ENCODE measurements at places on chromosomes 12 and 14.
A peak's percentile ranks its signal among the peaks of the same experiment; 100 is the strongest.

GRCh38 chr12:45130881-45131281, 80.0 kb upstream of the DBX2 start:
- DNase-seq, result peak; percentile 59

GRCh38 chr14:23052671-23053070, 4.6 kb downstream of the CDH24 start:
- no peak for DNase-seq

DNA sequence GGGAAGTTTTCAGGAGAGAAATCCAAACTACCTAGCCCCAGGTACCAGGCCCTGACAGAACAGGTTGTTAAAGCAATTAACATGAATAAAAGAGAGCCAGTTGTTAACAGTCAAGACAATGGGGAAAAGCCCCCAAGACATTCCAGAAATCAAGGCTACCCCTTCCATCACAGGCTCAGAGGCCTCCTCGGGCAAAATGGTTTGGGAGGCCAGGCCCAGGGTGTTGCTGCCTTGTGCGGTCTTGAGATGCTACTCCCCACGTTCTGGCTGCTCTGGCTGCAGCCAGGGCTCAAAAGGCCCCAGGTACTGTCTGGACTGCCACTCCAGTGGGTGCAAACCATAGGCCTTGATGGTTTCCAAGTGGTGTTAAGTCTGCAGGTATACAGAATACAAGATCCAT, 7.0 kb downstream of the CRY1 start:
- DNase-seq, result no peak

GRCh38 chr12:11228296-11228879, 41.1 kb downstream of the PRB3 start:
- peak; percentile 42 for DNase-seq

DNA sequence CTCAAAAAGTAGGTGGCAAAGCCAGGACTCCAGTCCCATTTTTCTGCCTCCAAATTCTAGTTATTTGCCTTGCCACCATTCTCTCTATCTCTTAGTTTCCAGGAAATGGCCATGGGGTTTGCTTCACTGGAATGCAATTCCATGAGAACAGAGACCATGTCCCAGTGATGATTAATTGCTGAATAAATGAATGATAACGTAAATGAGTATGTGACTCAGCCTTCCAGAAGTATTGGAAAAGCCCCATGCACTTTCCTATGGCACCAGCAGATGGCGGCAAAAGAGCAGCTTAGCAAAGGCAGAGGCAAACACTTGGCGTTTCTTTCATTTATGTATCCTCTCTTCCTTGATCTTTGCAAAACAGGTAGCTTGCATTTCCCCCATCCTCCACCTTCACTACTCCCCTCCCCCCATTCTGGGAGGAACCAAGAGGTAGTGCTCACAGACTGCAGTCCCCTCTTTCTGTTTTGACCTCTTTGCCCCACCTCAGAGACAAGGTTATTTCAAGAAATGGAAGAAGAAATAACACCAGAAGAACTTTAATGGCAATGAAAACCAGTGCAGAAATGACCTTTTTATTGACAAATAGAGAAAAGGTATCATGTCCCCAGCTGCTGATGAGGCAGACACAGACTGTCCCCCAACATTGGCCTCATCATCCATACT, 21.3 kb downstream of the TBX3 start:
- peak; percentile 71 for DNase-seq

DNA sequence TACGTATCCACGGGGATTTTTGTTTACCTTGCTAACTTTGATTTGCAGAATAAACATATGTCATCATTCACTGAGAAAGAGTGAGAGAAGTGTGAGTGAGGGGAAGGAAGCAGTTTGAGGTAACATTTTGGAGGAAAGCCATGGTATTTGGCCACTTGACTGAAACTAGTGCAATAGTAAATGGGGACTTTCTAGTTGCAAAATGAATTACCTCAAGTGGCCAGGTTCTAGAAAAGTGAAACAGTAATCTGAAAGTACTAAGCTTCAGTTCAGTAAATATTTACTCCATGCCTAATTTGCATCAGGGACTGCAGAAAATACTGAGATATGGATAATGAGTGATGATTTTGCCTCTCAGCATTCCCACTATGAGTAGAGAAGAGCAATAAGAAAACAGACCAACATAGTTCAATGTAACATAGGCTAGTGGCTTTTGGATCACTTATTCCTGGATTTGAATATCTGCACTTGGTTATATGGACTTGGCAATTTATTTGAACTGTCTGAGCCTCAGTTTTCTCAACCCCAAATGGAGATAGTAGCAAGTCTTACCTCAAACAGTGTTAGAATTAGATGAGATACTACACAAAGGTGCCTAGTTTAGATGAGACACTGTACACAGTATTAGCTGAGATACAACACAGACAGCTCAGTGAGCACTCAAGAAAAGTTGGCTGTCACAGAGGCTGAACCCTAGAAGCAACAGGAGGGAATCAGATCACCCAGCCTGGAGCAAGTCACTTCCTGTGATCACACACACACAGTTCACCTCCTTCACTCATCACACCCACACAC, 439.1 kb downstream of the NPAS3 start:
- no peak for DNase-seq

DNA sequence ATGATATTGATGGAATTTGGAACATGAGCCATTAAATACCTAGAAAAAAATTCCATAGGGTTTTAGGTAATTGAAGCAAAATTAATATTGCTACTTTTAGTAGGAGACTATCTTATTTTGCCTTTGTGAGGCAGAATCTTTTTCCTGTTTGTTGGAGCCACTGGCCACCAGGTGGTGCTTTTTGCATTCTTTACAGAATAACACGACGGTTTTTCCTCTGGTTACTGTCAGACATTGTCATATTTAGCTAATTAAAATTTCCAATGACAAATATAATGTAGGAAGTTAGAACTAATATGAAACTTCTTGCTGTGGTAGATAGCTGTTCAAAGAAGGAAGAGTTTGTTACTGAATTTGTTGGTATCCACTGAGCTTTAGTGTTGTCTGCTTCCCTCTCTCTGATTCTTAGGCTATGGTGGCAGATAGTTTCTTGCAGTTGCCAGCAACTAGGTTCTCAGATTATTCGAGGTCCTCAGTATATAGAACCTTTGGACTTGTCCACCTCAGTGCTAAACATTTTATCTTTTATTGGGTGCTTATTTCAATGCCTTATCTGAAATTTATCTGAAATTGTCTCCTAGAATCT, 25.7 kb downstream of the RAB21 start:
- peak; percentile 18 for DNase-seq

DNA sequence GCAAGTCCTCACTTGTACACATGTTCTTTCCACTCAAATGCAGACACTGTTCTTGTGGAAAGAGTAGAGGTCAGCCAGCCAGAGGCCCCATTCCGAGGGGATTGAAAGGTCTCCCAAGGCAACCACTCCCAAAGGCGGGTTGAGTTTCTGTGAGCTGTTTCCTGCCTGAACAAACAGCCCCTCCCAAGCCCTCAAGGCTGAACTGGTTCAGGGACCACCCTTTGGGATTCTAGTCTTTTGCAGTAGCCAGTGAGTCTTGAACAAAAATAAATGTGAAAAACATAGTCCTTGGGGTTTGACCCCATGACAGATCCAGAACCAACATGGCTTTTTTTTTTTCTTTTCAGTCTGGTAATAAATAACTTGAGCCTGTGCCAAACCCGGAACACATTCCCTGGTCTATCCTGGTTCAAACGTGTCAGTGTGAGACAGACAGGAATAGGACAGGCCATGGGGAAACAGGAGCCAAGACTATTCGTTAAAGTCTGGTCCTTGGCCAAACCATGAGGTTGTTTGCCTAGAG, 17.6 kb upstream of the STK38L start:
- DNase-seq, result no peak

GRCh38 chr12:77315407-77315806, 250.0 kb upstream of the E2F7 start:
- no peak for DNase-seq

- peak; percentile 28 for DNase-seq
Measured at GRCh38 chr12:15979096-15980092, 68.3 kb downstream of the DERA start.

- no peak for DNase-seq
Measured at GRCh38 chr14:95870772-95871171, 5.9 kb upstream of the TUNAR start.

GRCh38 chr12:116677202-116677661, 60.6 kb downstream of the SPRING1 start:
- DNase-seq, result peak; percentile 48

DNA sequence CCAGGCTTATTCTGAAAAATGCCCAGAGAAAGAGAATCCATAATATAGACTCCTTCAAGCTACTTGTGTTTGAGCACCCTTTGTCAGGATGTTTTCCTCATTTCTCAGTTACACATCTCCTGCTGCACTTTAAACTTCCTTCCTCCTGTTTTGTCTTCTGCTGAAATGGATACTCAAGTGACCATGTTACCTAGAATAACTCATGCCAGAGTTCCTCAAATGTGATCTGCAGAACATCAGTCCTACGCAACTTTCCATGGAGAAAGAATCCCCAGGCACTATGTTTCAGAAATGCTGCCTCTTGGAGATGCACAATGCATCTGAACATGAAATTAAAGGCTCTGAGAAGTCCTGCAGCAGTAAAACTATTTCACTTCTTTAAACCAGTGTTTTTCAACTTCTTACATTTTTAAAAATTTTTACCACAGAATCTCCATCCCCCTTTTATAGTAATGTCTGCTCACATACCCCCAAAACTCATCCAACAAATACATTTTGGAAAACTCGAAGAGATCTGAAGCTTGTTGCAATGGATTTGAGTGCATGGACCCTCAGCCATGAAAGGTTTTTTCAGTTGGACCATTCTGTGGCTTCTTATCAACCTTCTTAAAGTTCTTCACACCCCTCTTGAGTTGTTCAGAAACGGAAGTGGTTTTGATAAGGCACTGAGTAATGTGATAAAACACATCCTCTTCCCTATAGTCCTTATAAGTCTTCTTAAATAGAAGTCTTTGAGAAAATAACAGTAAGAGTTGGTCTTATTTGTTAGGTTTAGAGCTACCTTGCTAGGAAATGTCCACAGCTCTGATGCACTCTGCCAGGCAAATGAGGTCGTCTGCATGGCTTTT, 84.5 kb upstream of the KCNA1 start:
- no peak for DNase-seq

DNA sequence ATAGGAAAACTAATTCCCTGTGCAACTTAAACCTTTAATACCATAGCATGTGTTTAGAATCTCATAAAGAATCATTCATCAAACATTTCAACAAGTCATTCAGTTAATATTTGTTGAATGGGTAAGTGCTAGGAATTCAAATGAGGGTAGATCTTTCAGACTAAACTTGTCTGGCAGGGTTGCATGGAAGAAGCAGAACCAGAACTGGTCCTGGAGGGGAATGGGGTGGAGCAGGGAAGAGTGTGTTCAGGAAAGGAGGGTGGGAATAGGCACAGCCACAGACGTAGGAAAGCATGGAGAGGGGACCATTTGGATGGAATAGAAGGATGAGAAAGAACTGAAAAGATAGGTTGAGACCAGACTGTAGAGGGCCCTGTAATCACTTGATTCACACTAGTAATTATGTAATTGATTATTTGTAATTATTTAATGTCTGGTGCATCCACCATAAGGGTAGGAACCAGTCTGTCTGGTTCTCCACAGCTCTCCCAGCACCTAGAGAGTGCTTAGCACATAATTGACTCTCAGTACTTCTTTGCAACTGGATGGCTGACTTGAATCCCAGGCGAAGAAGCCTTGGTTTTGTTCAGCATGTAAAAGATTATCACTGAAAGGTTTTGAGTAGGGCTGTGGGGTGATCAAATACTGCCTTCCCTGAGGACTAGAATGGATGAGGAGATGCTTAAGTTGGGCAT, 3.0 kb upstream of the MAP3K9 start:
- no peak for DNase-seq

- peak; percentile 77 for DNase-seq
Measured at GRCh38 chr12:132560364-132560613, 50.1 kb downstream of the LRCOL1 start.

- no peak for DNase-seq
Measured at GRCh38 chr12:30932881-30933280, 6.3 kb downstream of the TSPAN11 start.

GRCh38 chr12:83945871-83946270, 966.7 kb downstream of the SLC6A15 start:
- no peak for DNase-seq

- no peak for DNase-seq
Measured at GRCh38 chr14:100159865-100160533, 554 bp upstream of the DEGS2 start.

GRCh38 chr14:57290751-57291150, 22.0 kb downstream of the AP5M1 start:
- DNase-seq, result no peak

- DNase-seq, result no peak
Measured at GRCh38 chr12:46530373-46531056, 157.9 kb upstream of the SLC38A2 start.

DNA sequence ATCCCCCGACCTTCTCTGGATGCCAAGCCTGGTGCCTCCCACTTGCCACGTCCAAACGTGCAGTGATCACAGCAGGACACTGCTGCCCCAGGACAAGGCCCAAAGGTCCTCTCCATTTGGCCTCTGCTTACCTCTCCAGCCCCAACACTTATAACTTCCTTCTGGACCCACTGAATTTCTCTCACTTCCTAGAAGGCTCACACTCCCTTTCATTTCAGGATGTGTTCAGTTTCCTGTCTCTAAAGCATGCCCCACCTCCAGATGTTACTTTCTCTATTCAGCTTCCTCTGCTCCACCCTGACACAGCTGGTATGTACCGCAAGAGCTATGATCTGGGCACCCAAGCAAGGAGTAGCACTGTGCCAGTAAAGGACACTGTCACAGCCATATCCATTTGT, 33.0 kb downstream of the CDKL1 start:
- peak; percentile 72 for DNase-seq

DNA sequence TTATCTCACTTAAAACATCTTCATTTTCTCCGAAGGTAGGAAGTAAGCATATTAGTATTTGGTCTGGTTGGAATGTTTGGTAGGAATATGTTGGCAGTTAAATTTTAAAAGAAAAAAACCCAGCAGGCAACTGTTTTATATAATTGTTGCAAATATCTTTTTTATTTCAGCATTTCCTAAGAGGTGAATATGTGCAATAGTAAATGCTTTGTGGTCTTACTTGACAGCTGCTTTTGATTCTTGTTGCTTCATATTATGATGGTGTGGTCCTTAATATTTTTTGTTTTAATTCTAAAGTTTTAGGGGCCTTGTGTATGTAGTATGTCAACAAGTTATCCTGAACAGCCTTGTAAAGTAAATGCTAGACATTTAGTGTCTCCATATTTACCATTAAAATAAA, 6.3 kb downstream of the TRAFD1 start:
- DNase-seq, result no peak

DNA sequence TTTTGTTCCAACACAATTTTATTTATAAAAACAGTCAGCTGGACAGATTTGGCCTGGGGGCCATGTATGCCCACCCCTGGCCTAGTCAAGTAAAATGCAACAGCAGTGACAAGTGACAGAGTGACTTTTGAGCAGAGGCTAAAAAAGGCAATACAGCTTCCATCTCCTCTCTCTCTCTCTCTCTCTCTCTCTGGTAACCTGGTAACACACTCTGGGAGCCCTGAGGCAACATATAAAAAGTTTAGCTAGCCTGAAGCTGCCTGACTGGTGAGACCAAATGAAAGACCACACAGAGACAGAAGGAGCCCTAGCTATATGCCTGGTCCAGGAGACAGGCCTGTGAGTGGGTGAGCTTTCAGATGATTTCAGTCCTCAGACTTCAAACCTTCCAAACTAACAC, 105.4 kb downstream of the DENND5B start:
- DNase-seq, result no peak

GRCh38 chr14:64625386-64626232, 75.8 kb downstream of the PPP1R36 start:
- no peak for DNase-seq
